Ascending aorta (tissue), 2 donors: ENCODE measurements at places on chromosomes 12 and 14.

DNA sequence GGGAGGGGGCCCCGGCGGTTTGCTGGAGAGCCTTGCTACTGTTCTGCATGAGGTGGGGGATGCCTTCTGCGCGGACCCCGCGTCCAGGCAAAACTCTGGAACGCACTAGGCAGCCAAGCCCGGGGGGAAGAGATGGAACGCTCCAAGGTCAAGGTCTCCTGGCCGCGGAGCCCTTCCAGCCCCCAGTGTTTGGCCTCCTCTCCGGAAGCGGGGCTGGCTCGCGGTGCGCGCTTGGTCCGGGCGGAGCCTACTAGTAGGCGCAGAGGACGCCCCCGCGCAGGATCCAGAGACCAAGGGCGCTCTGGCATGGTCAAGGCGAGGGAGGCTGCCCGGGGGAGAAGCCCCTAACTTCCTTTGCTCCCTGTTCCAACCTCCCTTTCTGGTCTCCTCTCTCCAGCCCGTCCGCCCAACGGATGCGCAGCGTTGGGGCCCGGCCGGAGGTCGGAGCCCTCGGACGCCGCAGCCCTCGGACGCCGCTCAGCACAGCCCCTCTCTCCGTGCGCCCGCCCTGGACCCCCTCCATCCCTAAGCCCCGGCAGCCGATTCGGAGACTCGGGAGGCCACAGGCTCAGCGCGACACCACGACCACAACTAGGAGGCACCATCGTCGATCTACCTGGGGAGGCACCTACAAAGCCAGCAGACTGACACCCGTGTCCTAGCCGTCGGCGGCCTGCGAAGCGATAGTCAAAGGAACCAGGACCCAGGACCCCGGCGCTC, 669 bp upstream of the KCNK13 start:
- no peaks in the 10 kb centered on the region for H3K36me3 ChIP-seq
- peaks cover 16% of the 10 kb centered on the region for H3K4me1 ChIP-seq
- H3K4me3 ChIP-seq, result peak overlapping the region; percentile 61
- H3K27ac ChIP-seq, result no peak overlapping the region
- no peak for DNase-seq

- H3K27me3 ChIP-seq, result no peaks in the 10 kb centered on the region
- no peaks in the 10 kb centered on the region for H3K36me3 ChIP-seq
- DNase-seq, result no peak
- no peaks in the 10 kb centered on the region for H3K4me1 ChIP-seq
- no peak overlapping the region for H3K27ac ChIP-seq
Observed at GRCh38 chr14:76842414-76842813, 16.2 kb downstream of the LRRC74A start.

DNA sequence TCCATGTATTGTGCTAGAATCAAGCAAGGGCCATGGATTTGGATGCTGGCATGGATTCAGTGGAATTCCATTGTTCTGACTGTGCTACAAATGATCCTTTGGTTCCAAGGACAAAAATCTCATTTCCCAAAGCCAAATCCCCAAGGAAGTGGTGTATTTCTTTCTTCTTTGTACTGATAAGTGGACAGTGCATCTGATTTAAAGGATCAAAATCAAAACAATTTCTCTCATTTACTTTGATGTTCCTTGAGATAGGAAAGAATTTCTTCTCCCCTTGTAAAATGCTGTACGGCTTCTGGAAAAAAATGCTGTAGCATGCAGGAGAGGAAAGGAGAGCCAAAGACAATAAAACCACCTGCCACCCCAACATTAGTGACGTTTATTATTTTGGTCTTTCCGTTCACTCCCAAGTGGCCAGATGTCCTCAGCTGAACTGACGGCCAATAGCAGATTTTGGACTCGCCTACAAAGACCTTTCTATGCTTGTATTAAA, 185.7 kb downstream of the PRKD1 start:
- H3K27me3 ChIP-seq, result no peaks in the 10 kb centered on the region
- no peaks in the 10 kb centered on the region for H3K36me3 ChIP-seq
- H3K27ac ChIP-seq, result peak overlapping the region; percentile 49
- DNase-seq, result peak; percentile 68
- H3K4me1 ChIP-seq, result no peaks in the 10 kb centered on the region

- H3K27me3 ChIP-seq, result no peaks in the 10 kb centered on the region
- no peak for DNase-seq
- peaks cover 9% of the 10 kb centered on the region for H3K4me1 ChIP-seq
- H3K36me3 ChIP-seq, result no peaks in the 10 kb centered on the region
Observed at GRCh38 chr12:114368685-114369452, 37.1 kb downstream of the TBX5 start.

GRCh38 chr14:102805371-102805891, 28.2 kb downstream of the TRAF3 start:
- H3K27ac ChIP-seq, result no peak overlapping the region
- DNase-seq, result no peak
- no peaks in the 10 kb centered on the region for H3K36me3 ChIP-seq
- no peaks in the 10 kb centered on the region for H3K4me1 ChIP-seq

GRCh38 chr12:68290126-68290525, 36.7 kb upstream of the IL22 start:
- H3K4me3 ChIP-seq, result no peak overlapping the region
- H3K4me1 ChIP-seq, result no peaks in the 10 kb centered on the region
- no peaks in the 10 kb centered on the region for H3K27me3 ChIP-seq
- no peak overlapping the region for H3K27ac ChIP-seq
- H3K36me3 ChIP-seq, result no peaks in the 10 kb centered on the region

DNA sequence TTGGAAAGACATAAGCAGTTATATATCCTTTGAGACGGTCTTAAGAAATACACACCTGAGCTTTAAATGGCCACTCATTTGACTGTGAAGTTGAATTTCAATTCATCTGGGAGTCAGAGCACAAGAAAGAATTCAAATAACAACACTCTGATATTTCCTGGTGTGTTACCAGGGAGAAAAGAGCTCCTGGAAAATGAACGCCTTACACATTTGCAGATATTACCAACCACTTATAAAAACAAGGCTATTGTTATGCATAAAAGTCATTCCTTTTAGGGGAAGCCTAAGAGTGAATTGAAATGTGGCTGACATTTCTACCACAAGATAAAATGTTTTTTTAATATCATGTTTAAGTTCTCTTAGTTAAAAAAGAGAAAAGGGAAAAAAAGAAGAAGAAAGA, 229.2 kb upstream of the PLEKHG7 start:
- no peak for DNase-seq
- no peaks in the 10 kb centered on the region for H3K4me1 ChIP-seq
- H3K4me3 ChIP-seq, result no peak overlapping the region
- H3K27ac ChIP-seq, result no peak overlapping the region
- no peaks in the 10 kb centered on the region for H3K36me3 ChIP-seq
- H3K27me3 ChIP-seq, result no peaks in the 10 kb centered on the region
